ENCODE measurements at places on chromosomes 2 and 18.
A peak's percentile ranks its signal among the peaks of the same experiment; 100 is the strongest.

DNA sequence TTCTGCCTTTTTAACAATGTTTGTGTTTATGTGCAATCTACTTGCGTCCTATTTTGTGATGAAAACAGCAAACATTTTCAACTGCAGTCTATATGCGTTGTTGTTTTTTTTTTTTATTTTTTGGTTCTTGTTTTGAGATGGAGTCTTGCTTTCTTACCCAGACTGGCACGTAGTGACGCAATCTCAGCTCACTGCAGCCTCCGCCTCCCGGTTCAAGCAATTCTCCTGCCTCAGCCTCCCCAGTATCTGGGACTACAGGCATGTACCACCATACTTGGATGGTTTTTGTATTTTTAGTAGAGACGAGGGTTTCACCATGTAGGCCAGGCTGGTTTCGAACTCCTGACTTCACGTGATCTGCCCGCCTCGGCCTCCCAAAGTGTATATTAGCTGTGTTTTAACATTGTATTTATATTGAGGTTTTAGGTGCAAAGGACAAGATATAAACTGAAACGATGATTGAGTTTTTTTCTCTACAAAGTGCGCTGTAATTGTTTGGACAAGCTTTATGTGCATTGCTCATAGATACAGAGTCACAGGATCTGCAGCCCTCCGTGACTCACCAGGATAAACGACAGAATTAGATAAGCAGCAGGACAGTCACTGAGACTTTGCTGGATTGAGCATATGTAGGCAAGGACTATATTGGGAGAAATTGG lies 17.4 kb downstream of the CDH7 start:
- DNase-seq: no peak

DNA sequence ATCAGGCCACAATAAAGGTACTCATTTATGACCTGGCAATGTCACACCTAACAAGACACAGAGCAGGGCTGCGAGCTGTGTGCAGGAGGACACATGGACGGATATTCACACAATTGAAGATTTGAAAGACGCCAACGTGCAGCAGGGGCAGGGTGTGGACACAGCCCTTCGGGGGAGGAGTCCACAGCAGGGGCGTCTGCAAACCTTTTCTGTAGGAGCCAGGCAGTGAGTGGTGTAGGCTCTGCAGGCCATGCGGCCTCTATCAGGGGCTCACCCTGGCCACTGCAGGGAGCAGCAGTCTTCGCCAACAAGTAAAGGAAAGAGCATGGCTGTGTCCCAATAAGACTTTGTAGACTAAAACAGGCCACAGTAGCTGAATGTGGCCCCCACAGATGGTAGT lies 125.7 kb upstream of the SNTG2 start:
- no peak for DNase-seq

DNA sequence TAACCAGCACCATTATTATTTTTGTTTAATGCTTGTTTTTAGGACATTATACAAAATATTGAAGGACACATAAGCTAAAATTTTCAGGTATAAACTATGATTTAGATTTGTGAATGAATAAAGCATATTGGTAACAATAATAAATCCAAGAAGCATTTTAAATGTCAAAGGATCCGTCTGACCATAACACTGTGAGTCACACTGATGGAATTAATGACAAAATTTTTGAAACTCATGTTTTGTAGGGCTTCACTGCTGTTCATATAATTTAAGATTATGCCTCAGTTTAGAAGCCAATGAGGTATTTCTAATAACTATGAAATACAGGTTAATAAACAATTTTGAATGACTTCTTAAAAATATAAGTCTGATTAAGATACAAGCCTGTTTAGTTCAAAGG lies 124.6 kb downstream of the TMEFF2 start:
- no peak for DNase-seq

DNA sequence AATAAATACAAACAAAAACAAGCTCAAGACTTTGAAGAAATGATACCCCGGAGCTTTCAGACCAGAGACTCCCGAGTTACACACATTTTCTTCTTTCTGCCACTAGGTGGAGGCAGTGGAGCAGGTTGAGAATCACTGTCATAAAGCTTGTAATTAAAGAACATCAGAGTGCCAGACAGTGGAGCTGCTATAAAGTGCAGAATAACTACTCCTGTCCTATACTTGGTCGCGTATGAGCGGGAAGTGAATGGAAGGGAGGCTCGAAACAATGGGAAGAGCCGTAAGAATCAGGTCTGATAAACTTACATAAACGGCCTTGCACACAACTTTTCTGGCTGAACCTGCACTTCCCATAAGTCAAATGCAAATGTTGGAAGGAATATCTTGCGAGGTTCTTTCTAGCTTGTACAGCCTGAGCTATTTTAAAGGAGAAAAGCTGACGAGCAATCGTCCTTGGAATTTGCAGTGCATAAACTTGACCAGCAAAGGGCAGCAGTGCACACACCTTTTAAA lies 189.0 kb downstream of the RPIA start:
- DNase-seq: peak; percentile 28

DNA sequence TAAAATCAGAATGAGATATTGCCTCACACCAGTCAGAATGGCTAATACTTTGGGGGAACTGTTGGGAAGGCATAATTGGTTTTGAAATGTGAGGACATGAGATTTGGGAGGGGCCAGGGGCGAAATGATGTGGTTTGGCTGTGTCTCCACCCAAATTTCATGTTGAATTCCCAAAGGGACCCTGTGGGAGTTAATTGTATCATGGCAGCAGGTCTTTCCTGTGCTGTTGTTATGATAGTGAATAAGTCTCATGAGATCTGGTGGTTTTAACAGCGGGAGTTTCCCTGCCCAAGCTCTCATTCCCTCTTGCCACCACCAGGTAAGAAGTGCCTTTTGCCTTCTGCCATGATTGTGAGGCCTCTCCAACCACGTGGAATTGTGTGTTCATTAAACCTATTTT lies 59.6 kb downstream of the CSRNP3 start:
- DNase-seq: no peak

DNA sequence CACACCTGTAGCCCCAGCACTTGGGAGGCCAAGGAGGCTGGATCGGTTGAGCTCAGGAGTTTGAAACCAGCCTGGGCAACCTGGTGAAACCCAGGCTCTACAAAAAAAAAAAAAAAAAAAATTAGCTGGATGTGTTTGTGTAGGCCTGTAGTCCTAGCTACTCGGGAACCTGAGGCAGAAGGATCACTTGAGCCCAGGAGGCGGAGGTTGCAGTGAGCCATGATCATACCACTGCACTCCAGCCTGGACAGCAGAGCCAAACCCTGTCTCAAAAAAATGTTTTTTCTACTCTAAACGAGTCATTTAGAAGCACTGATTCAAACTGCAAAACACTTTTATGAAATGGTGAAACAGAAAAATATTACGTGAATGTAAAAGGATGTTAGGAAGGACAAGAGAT lies 69.1 kb upstream of the SLC39A10 start:
- no peak for DNase-seq

DNA sequence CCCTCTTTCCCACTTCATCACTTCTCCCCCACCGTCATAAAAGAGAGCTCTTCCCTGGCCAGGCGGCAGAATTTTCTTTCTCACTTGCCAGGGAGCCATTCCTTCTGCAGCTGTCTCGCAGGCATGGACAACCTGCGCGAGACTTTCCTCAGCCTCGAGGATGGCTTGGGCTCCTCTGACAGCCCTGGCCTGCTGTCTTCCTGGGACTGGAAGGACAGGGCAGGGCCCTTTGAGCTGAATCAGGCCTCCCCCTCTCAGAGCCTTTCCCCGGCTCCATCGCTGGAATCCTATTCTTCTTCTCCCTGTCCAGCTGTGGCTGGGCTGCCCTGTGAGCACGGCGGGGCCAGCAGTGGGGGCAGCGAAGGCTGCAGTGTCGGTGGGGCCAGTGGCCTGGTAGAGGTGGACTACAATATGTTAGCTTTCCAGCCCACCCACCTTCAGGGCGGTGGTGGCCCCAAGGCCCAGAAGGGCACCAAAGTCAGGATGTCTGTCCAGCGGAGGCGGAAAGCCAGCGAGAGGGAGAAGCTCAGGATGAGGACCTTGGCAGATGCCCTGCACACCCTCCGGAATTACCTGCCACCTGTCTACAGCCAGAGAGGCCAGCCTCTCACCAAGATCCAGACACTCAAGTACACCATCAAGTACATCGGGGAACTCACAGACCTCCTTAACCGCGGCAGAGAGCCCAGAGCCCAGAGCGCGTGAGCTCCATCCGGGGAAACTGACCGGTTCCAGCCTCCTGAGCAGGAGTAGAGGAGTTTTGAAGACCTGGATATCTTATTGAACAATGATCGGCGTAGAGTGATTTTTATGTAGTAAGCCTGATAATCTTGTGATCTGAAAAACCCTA lies at the start of gene MSGN1:
Gene MSGN1, plus strand, starts transcription at position 65 of the 850 bp plus-strand sequence. Its CDS starts 59 bp downstream, at position 124.
- DNase-seq: no peak

Data from activated T-cell treated with anti-CD3 and anti-CD28 coated beads, Interleukin-2, amount 50 U/mL, for 48 hours (primary cell).